Suppressor macrophage treated with lipopolysaccharide for 4 hours (primary cell): ENCODE measurements at places on chromosomes 5 and 9.

DNA sequence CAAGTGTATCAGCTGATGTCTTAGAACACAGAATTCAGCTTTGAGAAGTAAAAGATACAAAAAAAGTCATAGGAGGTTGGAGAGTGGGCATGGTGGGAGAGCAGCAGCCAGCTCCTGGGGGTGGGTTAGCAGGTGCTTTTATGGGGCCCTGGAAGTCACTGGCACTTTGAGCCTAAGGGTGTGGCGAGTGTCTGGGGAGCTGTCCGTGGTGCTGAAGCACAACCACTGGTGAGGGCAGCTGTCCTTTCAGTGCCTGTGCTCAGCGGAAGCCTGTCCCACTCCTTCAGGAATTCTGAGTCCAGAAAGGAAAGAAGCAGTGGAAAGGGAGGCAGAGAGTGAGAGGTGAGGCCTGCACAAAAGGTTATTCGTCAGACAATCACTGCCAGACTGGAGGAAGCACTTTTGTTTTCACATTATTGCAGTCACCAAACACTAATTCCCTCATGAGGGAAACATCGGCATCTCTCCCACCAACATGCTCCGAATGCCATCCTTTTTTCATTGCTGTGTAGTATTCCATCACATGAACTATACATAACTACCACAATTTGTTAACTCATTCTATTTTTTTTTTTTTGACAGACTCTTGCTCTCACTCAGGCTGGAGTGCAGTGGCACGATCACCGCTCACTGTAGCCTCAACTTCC, 59.4 kb upstream of the RAPGEF1 start:
- peak; percentile 48 for DNase-seq

- DNase-seq: no peak
Measured at GRCh38 chr9:126207256-126207655, 119.4 kb upstream of the MVB12B start.

DNA sequence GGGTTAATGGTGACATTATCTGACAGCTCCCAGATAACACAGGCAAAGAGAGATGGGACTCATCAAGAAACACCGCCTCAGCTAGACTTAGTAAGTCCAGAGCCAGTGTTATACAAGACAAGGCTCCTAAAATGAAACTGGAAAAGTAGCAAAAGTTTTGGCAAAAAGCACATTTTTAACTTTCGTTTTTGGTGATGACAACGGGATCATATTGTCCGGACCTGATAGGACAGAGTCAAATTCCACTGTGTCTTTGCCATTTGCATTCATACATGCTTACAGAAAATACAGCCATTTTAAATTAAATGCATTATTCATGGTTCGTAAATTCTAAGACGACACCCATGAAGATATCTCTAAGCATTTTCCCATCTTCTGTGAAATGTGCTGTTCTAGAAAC, 152.1 kb downstream of the CRB2 start:
- no peak for DNase-seq

DNA sequence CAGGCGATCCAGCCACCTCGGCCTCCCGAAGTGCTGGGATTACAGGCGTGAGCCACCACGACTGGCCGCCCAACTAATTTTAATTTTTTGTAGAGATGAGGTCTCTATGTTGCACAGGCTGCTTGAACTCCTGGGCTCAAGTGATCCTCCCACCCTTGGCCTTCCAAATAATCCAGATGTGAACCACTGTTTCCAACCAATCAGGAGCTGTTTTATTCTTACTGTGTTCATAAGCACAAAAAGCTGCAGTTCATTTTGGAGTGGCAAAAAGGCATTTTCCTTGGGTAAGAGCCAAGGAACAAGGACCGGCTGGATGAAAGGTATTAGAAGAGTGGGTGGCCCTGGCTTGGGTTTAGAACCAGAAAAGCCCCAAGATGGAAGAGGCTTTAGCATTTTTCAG, 5.2 kb upstream of the SLC27A4 start:
- DNase-seq: no peak

- no peak for DNase-seq
Measured at GRCh38 chr5:12623408-12623807, 719.2 kb upstream of the CTNND2 start.
